ENCODE measurements at places on chromosomes 6 and 20.

DNA sequence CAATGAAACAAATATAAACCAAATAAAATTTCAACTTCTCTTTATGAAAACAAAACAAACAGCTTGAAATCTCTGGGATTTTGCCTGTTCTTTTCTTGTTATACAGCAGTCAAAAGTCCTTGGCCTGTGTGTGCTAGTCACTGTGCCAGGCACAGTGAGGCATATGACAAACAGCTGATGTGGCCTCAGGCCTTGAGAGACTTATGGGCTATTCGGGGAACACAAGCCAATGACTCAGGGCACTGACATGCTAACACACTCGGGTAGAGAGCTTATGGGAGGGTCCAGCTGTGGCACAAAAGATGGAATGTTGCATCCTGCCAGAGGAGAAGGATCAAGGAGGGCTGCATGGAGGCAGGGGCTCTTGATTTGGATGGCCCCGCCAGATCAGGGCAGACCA is 95.4 kb upstream of the NKX2-2 start:
- no peak for DNase-seq

- no peak for DNase-seq
These were observed 8.4 kb downstream of the CD40 start for GRCh38 chr20:46126440-46127056.

DNA sequence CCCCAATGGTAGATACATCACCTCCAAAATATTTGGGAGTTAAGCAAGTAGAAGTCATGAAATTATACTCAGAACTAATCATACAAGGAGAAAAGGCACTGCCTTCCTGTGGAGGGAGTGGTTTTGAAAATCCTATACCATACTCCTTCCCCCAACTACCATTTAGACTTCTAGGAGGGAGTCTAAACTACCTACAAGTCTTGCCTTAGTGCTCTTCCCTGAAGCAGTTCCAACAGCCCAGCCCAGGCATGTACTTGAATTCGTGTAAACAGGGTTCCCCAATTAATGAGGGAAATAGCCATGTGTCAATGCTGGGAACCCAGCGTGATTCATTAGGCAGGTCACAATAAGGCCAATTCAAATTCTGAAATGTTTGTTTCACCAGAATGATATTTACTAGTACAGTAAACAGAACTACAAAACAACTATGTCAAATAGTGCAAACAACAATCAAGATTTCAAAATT is 39.1 kb upstream of the SGK1 start:
- no peak for DNase-seq

DNA sequence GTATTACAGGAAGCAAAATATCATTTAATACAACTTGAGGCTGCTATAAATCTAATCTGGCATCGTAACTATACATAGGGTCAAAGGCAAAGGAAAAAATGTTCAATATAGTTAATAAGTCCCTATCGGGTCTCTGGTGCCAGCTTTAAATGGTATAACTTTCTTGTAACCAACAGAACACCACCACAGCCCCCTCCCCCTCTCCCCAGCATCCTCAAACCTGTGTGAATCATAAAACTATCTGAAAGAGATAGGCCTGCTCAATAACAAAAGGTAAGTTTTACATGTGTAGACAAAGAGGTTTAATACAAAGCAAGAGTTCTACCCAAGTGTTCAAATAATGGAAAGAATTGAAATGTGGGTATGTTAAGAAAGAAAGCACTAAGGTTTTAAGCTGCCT is 12.2 kb downstream of the SMLR1 start:
- DNase-seq: no peak

DNA sequence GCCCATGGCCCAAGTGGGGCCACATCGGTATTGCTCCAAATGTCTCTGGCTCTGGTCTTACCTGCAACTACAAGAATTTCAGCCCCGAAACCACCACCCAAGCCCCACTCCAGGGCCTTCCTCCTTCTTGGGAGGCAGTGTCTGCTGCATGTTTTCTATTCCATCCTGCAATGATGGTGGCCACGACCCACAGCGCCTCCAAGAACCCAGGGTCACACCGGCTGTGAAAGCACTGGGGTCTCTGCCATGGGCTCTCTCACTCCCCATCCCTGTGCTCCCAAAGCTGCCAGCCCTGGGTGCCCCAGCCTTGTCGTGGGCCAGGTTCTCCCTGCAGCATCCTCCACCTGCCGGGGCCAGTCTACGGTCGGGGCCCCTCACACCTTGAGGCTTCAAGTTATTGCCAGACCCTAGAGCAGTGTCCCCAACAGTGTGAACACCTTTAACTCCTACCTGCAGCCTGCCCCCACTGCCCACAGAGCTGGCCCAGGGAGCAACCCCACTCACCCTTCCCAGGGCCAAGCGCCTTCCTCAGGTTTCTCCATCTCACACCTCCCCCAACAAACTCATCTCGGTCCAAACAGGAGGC is 115.4 kb downstream of the JPH2 start:
- DNase-seq: no peak

All from CD4-positive, alpha-beta T cell treated with Interleukin-10 for 1 hour (primary cell).